ENCODE measurements at places on chromosomes 3 and 15.

DNA sequence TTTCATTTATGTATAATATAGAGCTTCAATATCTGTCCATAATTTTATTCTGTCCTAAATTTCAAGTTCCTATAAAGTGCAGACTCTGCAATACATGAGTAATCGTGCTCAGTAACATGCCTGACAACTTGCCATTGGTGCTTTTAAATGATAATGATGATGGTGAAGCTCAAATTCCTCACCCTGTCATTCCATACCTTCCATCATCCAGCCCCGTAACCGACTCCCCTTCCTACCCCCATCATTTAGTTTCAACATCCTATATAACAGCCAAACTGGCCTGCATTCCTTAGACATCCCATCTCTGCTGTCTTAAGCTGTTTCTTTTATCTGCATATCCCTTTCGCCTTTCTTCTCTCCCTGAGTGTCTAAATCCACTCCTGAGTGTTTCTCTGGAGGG lies 67.2 kb upstream of the DLG1 start:
- no peak for DNase-seq

DNA sequence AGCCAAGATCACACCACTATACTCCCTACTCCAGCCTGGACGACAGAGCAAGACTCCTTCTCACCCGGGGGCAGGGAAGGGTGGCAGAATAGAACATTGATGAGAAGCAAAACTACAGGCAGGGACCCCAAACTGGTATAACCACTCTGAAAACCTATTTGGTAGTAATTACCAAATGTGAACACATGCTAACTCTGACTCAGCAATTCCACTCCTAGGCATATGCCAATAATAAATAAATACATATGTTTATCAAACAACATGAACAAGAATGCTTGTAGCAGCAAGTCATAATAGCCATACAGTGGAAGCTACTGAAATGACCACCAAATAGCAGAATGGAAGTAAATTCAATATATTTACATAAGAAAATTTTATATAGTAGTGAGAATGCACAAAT lies 31.0 kb upstream of the USP50 start:
- DNase-seq = no peak

GRCh38 chr3:107662586-107662985 lies 139.8 kb downstream of the BBX start:
- DNase-seq = peak; percentile 53

DNA sequence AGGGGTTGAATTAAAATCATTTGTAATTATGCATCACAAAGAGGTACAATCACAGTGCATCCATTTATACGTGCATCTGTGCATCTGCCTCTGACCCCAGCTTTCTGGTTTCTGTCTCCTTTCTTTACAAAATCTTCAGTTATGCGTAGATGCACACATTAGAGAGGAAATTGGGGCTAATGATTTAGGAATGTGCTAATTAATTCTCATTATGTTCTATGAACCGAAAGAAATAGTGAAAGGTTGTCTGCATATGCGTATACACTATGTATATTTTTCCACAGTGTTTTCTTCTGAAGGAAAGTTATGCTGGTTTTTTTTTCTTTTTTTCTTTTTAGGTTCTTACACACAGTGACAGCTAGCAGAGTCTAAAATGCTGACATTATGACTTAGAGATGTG lies 71.6 kb downstream of the SAMMSON start:
- DNase-seq = no peak

GRCh38 chr3:45632956-45633355 lies 38.4 kb downstream of the LIMD1 start:
- DNase-seq = no peak

DNA sequence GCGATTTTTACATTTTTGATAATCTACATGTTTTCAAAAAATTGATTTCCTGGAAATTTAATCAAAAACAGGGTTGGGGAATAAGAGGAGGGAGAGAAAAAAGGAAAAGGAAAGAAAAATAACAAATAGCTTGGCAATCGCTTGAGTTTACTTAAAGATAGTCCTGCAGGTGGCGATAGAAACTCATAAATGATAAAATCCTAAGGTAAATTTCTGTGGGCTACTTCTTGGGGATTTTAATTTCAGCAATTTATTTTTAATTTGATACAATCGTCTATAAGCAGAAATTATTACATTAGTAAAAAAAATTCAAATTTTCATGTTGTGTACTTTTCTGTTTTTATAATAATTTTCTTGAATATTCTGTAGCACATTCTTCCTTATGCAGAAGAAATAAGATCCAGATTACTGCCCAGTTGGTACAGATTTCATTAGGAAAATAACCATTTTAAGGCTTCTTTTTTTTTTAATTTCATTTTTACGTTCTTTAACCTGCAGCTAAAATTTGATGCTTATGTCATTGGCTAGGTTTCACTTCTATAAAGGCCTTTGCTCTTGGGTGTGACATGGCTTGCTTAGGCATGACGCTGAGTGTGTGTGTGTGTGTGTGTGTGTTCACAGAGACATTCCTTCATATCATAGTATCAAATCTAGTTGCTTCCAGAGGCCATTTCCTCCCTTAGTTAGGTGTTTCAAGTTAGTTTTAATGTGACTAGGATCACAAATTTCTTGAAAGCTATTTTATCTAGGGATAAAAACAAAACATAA lies 181.8 kb downstream of the MCTP2 start:
- DNase-seq = no peak

- DNase-seq = no peak
Observed at GRCh38 chr15:35071106-35071505, 14.0 kb downstream of the NANOGP8 start.

GRCh38 chr15:43509660-43510199 lies 7.7 kb upstream of the MAP1A start:
- peak; percentile 45 for DNase-seq
